Suppressor macrophage (primary cell): ENCODE measurements at places on chromosomes 7 and 10.

DNA sequence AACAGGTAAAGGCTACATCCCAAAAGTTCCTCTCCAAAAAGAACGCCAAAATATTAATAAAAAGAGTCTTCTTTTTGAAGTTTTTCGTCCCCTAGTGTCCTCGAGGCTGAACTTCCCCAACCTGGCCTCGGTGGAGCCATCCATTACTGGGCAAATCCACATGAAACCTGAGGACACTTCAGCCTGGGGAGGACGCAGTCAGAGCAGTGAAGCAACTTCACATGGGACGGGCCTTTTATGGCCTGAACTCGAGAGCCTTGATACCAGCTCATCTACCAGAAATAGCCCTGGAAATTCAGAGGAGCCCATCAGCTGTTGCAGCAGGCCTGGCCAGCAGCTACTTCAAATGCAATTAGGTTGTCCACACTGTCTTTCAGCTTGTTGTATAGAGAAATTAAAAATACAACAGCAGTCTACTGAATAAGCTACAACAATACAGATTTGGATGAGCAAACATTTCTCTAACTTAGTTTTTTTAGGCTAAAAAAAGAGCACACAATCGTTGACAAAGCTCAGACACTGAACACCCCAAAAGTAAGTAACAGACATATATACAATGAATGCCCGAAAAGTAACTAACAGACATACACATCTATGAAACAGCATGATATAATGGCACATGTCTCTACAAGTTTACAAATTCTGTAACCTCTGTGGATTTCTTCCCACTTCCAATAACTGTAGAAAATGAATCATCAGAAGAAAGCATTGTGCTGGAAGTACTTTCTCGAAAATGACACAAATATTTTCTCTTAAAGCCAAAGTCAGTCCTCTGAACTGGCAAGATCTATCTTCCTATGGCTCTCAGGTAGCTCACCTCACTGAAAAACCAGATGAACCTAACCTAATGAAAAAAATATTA lies at the start of gene SVIL:
Gene SVIL, minus strand, starts transcription at position 208 of the 862 bp plus-strand sequence. CDS start 79,913 bp downstream, outside the sequence.
- peak; percentile 54 for DNase-seq

GRCh38 chr7:98458090-98458875 lies 57.4 kb upstream of the BAIAP2L1 start:
- DNase-seq = no peak

- DNase-seq = no peak
Measured at GRCh38 chr7:6607651-6608051, 7.8 kb upstream of the ZNF853 start.

DNA sequence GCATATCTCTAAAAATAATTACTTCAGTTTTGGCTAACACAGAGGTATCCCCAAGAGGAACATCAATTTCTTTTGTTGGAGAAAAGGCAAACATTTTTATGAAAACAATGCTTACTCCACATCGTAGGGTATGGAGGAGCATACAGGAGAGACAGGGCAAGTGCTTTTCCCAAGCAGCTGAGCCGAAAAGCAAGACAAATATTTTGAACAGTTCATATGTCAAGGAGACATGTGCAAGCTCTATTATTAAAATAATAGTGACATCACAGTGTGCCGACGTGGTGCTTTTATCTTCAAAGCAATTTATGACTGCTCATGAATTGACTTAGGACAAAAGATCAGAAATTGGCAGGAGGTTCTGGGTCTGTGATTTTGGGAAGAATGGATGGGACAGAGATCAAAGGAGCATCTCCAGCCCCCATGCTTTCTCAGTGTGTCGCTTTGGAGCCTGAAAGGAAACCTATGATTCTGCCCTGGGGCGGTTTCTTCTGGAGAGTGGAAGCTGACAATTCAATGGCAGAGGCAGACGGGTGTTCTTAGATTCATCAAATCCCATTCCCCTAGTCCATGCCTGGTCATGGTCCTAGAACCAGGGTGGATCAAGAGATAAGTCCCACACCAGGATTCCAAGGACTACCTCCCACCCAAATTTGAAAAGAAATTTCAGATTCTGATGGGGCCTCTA lies 97.1 kb downstream of the JCAD start:
- no peak for DNase-seq

DNA sequence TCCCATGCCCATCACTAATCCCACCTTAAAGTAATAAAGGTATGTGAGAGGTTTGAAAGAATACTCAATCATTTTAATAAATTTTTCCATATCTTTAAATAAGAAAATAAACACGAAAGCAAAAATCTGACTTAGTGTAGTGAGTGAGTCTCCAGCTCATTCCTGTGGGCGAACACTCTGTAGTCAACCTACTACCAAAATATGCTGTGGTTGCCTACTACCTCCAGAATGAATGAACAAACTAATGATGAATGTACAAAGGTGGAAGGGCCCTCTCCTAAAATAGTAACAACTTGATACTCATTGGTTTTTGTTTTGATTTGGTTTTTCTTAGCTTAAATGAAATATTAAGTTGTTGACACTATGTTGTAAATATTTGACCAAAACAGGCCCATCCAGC lies 195.5 kb upstream of the HPS1 start:
- no peak for DNase-seq

- peak; percentile 86 for DNase-seq
Measured at GRCh38 chr7:2715341-2716231, 27.6 kb downstream of the AMZ1 start.

GRCh38 chr7:151808400-151809145 lies 68.3 kb downstream of the PRKAG2 start:
- DNase-seq = peak; percentile 76

- DNase-seq = peak; percentile 80
Measured at GRCh38 chr10:90775351-90776028, 82.3 kb downstream of the HTR7 start.

DNA sequence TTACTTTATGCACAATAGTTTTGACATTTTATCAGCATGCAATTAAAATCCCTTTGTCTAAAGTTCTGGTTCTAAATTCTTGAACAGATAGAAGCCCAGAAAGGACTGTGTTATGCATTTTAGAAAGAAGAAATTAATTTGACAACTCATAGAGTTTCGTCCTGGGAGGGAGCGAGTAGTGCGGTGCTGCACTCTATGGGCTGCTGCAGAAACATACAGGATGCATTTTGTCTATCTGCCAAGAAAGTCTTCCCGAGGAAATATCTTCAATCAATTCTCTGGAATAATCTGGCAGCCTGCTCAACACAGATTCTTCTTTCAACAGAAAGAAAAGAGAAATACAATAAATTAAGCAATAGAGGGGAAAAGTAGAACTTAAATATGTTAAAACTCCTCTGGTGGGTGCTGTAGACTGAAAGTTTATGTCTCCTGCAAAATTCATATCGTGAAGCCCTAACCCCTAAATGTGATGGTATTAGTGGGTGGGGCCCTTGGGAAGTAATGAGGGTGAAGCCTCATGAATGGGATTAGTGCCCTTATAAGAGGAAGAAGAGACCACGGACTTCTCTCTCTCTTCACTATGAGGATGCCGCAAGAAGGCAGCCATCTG lies 39.0 kb upstream of the IFRD1 start:
- peak; percentile 57 for DNase-seq

- no peak for DNase-seq
Measured at GRCh38 chr7:84900215-84900614, 286.6 kb downstream of the SEMA3D start.

DNA sequence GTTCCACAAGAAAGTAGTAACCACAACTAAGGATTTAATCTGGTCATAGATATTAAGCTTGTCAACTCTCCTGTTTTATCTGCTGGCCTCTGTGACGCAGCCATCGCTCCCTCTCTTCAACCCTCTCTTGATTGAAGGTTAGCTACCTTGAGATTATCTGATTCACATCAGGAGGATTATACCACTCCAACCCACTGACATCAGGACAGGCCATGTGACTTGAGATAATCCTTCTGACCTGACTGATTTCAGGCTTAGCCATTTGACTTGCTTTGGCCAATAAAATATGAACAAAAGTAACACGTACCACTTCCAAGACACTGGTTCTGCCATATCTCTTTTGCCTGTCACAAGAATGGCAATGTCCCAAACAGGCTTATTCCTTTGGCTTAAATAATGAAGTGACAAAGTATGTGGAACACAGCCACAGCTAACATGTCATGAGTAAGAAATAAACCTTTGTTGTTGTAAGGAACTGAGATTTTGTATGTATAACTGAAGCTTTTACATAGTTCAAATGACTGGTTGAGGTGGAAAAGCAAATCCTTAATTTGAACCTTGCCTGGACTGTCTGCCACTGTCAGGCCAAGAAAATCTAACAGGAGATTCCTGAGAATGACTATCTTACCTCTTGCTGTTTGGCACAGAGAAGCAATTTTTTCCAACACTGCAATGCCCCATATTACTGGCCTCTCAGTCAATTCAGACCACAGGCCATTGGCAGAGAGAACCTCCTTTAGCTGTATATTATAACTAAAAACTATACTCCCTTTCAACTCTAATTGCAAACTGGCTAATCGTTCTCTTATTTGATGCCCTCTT lies 13.9 kb downstream of the ZNF438 start:
- no peak for DNase-seq

GRCh38 chr10:3737864-3738263 lies 47.1 kb downstream of the KLF6 start:
- DNase-seq = no peak

GRCh38 chr10:44935201-44935965 lies 24.2 kb upstream of the RASSF4 start:
- no peak for DNase-seq

DNA sequence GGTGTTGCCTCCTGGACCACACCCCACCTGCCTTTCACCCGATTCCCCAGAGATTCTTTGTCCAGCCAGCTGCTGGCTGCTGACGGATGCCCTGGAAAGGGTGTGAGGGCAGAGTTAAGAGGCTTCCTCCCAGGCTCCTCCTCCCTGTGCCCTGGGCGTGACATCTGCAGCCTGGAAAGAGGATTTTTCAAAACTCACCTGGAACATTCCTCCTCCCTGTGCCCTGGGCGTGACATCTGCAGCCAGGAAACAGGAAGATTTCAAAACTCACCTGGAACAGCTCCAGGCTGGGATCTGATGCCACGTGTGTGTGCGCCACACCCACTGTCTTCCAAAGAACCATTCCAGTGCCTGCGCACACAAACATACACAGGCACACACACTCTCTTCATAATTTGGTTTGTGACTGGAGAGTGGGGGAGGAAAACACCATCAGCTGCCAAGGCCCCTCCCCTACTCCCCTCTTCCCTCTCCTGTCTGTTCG lies 5.2 kb downstream of the MARVELD1 start:
- no peak for DNase-seq

DNA sequence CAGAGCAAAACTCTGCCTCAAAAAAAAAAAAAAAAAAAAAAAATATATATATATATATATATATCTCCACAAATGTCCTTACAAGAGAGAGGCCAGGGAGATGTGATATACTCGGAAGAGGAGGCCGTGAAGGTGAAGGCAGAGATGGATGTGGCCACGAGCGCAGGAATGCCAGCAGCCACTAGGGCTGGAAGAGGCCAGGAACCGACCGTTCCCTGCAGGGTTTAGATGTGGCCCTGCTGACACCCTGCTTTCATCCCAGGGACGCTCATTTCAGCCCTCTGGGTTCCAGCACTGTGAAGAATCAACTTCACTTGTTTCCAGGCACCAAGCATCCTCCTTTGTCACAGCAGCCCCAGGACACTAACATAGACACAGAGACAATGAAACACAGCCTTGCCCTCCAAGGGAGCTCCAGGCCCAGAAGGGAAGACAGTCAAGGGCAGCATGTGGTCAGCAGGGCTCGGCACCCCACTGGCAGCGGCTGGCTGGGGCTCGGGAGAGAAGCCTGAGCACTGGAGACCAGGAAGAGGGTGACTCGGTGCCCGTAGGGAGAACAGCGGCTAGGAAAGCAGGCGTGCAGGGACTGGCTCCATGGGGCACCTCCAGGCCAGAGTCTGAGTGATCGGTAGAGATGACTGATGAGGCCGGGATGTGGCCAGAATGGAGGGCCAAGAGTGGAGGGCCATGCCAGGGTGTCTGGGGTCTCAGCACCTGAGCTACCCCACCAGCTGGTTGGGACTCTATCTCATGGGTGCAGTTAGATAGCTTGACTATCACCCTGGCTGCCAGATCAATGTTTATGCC lies 7.6 kb downstream of the WDR86 start:
- DNase-seq = no peak

GRCh38 chr7:133675510-133676218 lies 422.8 kb downstream of the EXOC4 start:
- peak; percentile 3 for DNase-seq

- DNase-seq = no peak
Measured at GRCh38 chr10:33252324-33252723, 82.1 kb downstream of the NRP1 start.

DNA sequence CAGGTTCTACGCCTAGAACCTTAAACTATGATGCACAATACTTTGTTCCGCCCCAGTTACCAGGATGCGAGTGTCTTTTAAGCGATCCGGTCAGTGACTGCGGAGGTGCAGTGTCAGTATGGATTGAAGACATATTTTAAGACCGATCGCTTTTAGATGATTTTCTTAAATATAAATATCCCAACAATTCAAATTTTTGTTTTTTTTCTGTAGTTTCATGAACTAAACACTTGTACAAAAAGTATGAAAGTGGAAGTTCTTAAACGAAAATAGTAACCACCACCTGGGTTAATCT lies 835 bp downstream of the COMMD3 start:
- peak; percentile 44 for DNase-seq

DNA sequence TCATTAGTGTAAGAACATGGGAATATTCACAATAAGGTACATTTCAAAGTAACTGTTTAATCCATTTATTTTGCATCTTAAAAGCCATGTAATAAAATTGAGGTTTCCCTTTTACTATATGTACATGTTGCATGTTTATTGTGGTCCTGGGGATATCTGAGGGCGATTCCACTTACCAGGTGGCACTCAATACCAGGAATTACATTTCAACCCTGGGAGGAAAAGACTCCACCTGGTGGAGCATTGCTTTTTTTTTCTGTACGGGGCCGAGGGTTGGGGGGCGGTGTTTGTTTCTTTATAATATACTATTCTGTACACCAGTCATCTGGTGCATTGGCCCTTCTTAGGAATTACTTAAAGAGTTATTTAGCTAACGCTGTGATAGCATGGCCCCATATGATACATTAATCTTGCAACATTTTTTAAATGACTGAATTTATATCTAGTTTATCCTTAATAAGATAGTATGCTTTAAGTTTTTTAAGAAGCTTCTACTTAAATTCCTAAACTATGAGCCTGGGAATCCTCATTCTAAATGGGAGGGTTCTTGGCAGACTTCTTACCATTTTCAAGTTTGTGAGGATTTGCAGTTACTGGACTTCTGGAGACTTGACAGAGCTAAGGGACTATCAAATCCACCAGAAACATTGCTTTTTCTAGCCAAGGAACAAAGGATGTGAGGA lies 7.2 kb upstream of the HGF start:
- no peak for DNase-seq

- DNase-seq = peak; percentile 91
Measured at GRCh38 chr10:31977440-31978155, 49.0 kb upstream of the ARHGAP12 start.

DNA sequence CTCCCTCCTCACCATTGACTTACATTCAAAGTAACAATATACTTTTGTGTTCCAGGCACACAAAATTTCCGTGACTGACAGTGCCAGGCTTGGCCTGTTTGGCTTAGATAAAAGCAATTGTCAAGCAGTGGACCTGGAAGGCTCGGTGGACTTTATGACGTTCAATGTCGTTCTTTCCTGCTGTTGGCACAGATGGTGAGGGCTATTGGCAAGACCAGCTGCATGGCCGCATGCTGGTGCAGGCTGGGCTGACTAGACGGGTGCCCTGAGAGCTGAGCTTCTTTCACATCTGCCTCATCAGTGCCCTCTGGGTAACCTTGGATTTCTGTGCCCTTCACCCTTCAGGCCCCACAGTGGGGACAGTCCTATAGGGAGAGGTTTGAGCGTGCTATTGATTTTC lies 45.2 kb downstream of the WIPF3 start:
- no peak for DNase-seq
